ENCODE measurements at places on chromosomes 4 and X.

- no peak for DNase-seq
These were observed 328.5 kb downstream of the PPP3CA start for GRCh38 chr4:101018836-101019235.

GRCh38 chr4:101346351-101347266 is 717 bp downstream of the PPP3CA start:
- peak; percentile 80 for DNase-seq

DNA sequence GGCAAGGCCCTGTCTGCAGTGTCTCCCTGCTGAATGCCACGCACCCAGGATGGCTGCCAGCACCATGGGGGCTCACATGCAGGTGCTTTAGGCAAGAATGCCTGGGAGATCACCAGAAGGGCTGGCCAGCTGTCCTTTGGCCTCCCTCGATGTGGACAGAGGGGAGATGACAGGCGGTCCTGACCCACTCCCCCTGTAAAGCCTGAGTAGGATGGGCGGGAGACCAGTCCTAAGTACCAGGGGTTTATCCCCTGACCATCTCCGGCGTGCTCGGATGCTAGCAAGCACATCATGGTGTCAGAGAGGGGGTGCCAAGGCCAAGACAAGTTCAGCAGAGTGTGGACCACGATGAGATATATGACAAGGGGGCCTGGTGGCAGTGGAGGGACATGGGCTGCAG is 5.3 kb downstream of the PDZD4 start:
- no peak for DNase-seq

DNA sequence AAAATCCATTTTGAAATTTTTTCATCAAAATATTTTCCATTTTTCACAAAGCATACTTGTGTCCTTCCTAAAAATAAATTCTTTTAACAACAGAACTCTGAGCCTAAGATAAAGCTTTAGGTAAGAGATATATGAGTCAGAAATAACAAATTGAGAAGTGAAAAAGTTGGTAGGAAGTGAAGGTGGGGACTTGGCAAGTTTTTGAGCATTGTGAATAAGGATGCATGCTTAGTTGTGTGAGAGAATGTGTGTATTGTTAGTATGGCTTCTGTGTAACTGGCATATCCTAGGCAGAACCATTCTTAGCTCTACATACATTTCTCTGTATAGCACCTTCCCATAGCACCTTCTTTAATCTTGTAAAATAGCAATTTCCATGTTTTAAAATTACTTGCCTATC is 6.8 kb downstream of the ASB5 start:
- no peak for DNase-seq

DNA sequence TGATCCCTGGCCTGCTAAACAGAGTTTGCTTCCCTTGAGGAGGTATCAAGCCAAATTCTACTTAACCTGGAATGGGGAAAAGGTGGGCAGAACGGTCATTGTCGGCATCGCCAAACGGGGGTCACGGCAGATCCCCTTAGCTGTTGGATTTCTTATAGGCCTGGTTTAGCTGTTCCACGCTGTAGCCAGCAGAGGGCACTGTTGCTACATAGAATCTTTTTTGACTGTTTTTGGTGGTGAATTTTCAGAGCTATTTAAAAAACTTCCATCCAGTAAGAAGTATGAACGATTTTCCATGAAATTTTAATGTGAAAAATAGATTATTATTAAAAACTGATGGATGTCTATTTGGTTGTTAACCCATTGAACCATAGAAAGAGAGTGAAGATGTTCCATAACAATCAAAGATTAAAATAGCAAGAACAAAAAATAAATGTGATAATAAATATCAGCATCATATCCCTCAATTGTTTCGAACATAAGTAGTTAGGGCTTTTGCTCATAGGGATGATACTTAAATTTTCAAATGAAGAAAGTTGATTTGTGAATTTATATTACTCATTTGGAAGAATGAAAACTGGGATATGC is 56.6 kb downstream of the LINC00632 start:
- DNase-seq: peak; percentile 72

GRCh38 chr4:16674082-16674481 is 224.4 kb downstream of the LDB2 start:
- peak; percentile 7 for DNase-seq

- DNase-seq: no peak
These were observed 133.9 kb downstream of the EGF start for GRCh38 chr4:110046588-110047049.

DNA sequence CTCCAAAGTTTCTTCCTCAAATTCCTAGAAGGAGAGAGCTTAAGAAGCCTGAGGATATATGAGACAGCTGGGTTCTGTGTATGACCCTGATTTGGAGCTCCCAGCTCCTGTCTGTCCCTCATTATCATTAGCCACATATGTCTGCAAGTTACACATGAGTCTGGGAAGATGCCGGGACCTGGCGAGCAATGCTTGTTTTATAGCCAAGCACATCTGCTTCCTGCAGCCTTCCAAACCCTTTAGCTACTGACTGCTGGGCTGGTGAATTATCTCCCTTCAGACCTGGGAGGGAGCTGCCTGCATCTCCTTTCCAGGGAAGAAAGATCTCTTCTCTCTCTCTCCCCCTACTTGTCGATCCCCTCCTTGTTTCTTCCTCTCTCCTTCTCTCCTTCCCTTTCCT is 556.7 kb upstream of the BOD1L1 start:
- DNase-seq: no peak

GRCh38 chrX:48919360-48919841 is 577 bp upstream of the PIM2 start:
- no peak for DNase-seq

DNA sequence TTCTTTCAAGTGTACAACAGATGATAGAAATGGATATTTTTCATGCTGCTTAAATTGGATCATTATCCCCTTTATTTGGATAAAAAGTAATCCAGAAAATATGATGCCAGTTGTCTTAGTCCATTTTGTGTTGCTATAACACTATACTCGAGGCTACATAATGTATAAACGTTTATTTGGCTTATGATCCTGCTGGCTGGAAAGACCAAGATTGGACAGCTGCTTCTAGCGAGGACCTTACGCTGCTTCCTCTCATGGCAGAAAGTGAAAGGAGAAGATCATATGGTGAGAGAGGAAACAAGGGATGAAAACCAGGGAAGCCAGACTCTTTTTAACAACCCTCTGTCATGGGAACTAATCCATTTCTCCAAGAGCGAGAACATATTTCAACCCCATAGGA is 102.7 kb downstream of the TRAM1L1 start:
- DNase-seq: no peak

GRCh38 chr4:128596115-128596514 is 213.4 kb upstream of the JADE1 start:
- no peak for DNase-seq

DNA sequence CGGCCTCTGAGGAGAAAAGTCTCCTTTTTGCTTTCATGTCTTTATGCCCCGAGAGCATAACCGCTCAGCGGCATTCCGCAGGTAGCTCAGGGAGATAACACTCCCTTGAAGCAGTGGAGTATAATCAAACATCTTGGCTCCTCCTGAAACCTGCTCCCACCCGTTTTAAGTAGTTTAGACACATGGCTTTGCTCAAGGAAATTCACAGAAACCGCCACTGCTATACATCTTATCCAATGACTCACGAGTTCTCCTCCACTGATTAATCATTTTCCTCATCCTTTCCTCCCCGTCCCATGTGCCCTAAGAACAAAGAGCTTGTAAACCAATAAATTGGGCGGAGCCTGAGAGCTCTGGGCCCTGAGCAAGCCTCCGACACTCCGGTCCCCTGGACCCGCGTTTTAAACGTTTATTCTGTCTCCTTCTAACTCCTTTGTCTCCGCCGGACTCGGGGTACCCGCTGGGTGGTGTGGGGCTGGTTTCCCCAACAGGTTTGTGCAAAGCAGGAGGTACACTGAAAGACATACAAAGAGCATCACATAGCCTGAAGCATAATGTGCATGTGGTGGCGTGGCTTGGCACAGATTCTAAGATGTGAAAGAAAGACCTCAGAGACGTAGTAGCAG is 401.2 kb downstream of the TLL1 start:
- peak; percentile 7 for DNase-seq

Data from ELF-1 (cell line).